ENCODE measurements at places on chromosomes 11 and 22. TPM values are rescaled to one million over a fixed set of nuclear protein-coding genes. Genes with fewer than 3 reads are reported as not detected.

Gene SPI1
- not detected for total RNA-seq

DNA sequence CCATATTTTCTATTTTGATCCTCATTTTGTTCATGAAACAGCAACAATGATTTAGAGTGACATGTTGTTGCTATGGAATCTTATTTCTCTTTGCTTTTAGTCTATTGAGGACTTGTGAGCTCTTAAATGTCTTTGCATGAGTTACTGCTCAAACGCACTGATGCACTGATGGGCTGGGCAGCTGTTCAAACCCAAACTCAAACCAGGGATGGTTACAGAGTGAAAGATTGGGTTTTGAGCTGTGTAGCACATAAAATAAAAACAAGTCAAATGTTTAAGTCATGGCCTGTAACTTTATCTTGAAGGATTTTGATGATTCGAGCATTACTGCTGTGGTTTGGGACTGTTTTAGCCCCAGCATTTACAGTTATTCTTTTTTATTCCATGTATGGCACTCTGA, 20.1 kb upstream of the NCAM1 start:
- H3K36me3 ChIP-seq, result no peaks in the 10 kb centered on the region
- H3K4me1 ChIP-seq, result no peaks in the 10 kb centered on the region
- H3K27ac ChIP-seq, result no peak overlapping the region
- no peak for DNase-seq

DNA sequence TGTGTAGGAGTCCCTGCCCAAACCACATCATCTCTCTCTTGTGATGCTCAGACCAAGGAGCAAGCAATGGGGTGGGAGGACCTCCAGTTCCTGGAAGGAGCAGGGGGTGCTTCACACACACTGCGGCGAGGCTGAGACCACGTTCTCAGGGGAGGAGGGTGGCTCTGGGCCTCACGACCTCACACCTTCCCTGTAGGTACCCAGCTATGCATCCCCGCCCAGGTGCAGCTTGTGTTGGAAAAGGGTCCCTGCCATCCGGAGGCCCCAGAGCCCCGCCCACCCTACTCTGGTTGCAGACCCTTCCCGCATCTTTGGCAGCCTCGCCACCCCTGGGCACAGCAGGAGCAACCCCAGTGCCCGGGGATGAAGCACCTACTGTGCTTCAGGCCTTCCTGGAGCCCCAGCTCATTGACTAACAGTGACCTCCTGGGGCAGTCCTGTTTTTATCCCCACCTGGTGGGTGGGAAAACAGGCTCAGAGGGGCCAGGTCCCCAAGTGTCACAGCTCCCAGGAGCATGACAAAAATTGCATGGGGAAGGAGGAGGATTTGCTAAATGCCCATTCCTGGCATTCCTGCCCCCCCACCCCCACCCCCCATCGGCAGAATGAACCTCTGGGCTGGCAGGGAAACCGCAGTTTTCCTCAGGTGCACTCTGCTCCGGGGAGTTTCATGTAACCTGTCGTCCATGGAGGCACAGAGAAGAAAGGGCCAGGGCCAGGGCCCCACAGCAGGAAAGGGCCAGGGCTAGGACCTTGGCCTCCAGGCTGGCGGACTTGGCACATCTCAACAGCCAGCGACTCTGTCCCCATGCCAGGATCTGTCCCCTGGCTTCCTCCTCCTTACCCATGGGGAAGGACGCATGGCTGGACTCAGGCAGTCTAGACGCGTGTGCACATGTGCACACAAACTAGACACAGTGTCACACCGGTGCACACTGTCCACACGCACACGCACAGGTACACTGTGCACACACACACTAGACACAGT, 81.0 kb downstream of the IGLL1 start:
- H3K4me3 ChIP-seq, result no peak overlapping the region
- H3K27me3 ChIP-seq, result no peaks in the 10 kb centered on the region
- no peaks in the 10 kb centered on the region for H3K36me3 ChIP-seq
- H3K27ac ChIP-seq, result no peak overlapping the region
- peaks cover 7% of the 10 kb centered on the region for H3K4me1 ChIP-seq

GRCh38 chr11:2750682-2751522, 51.1 kb upstream of the KCNQ1OT1 start:
- H3K27me3 ChIP-seq, result peaks cover 15% of the 10 kb centered on the region
- peak overlapping the region; percentile 3 for H3K27ac ChIP-seq
- DNase-seq, result peak; percentile 50

DNA sequence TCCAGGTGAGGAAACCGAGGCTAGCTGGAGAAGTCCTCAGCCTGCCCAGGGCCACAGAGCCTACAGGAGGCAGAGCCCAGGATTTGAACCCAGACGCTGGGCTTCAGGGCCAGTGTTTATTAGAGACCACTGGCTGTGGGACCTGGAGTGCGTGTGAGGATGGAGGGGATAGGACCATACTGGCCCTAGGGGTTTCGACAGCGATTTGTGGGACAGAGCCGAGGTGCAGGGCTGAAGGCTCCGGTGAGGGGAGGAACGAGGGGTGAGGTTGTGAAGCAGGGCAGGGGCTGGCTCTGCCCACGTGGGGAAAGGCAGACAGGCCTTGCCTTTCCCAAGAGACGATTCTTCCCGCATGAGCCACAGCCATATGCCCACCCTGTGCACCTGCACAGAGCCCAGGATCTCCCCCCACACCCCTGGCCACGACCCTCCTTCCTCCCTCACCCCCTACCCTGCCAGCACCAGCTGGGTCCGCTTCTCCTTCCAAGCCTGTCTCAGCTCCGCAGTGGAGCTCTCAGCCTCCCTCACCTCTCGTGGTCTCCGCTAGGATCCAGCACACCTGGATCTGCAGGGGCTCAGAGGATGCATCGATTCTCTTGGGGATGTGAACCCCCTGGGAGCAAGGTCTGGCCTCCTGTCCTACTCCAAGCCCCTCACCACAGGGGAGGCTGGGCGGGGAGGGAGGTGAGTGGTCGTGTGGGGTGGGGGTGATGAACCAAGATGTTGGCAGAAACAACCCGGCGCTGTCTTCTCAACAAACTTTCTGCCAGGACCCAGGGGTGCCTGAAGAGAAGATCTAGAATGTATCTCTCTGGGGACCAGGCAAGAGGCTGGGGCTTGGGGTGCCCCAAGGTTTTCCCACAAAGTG, 58.4 kb downstream of the RTL6 start:
- peaks cover 8% of the 10 kb centered on the region for H3K4me1 ChIP-seq
- H3K36me3 ChIP-seq, result no peaks in the 10 kb centered on the region
- no peak for DNase-seq

GRCh38 chr11:127506647-127507046, 506.1 kb upstream of the KIRREL3 start:
- H3K36me3 ChIP-seq, result no peaks in the 10 kb centered on the region
- no peaks in the 10 kb centered on the region for H3K4me1 ChIP-seq
- H3K4me3 ChIP-seq, result no peak overlapping the region
- H3K27me3 ChIP-seq, result no peaks in the 10 kb centered on the region

- peaks cover 14% of the 10 kb centered on the region for H3K27me3 ChIP-seq
- H3K4me1 ChIP-seq, result peaks cover 9% of the 10 kb centered on the region
- H3K4me3 ChIP-seq, result no peak overlapping the region
- no peak for DNase-seq
- no peak overlapping the region for H3K27ac ChIP-seq
Measured at GRCh38 chr11:134229126-134229790, 4.8 kb downstream of the VPS26B start.

- H3K4me1 ChIP-seq, result no peaks in the 10 kb centered on the region
- H3K27me3 ChIP-seq, result no peaks in the 10 kb centered on the region
- DNase-seq, result no peak
Measured at GRCh38 chr11:128483211-128483788, 104.1 kb downstream of the ETS1 start.

- H3K36me3 ChIP-seq, result no peaks in the 10 kb centered on the region
- H3K27me3 ChIP-seq, result no peaks in the 10 kb centered on the region
- no peak overlapping the region for H3K4me3 ChIP-seq
- no peak overlapping the region for H3K27ac ChIP-seq
- no peak for DNase-seq
Measured at GRCh38 chr11:65401073-65401802, 14.8 kb downstream of the FRMD8 start.

Gene LIF
- total RNA-seq, result 0.50 TPM

Measured in neural progenitor cell (in vitro differentiated cells).